Mammary epithelial cell (primary cell): ENCODE measurements at places on chromosomes 1 and 21.

DNA sequence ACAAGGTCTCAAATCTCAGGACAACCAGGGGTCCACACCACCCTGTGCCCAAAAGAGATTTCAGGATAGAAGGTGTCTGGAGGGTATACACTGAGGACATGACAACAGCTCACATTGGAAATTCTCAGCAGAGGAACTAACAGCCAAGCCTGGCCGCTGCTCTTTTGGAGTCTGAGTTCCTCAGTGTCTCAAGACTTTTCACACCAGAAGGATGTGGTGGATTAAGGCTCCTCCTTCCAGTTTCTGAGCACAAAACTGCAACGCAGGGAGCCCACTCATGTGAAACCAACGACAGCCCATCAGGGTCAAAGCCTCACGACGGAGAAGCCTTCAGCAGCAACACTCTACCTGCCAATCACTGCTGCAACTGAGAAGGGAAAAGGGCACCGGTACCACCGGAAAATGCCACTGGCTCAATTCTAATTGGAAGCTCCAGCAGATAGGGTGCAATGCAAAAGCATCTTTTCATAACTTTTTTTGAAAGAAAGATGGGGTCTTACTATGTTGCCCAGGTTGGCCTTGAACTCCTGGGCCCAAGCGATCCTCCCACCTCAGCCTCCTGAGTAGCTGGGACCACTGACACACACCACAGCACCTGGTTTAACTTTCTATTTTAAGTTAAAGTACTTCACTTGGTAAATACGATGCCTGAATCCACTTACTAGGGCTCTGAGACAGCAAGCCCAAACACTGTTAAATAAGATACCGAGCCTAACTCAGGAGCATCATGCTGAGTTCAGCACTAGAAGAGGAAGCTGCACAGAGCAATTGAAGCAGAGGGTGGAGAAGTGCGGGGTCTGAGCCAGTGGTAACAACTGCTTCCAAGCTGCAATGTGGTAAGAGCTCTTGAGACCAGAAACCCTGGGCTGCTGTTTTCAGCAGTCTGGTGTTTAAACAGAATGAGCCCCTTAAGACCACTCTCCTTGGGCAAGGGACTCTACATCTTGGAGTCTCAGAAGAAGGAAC is 7.8 kb downstream of the CAPZB start:
- no peak for DNase-seq

- DNase-seq, result no peak
Observed at GRCh38 chr1:209641832-209642172, 10.4 kb downstream of the LAMB3 start.

- DNase-seq, result no peak
Observed at GRCh38 chr1:71785450-71785849, 496.9 kb downstream of the NEGR1 start.

- DNase-seq, result peak; percentile 49
Observed at GRCh38 chr1:107142140-107142542, 1.3 kb downstream of the NTNG1 start.

DNA sequence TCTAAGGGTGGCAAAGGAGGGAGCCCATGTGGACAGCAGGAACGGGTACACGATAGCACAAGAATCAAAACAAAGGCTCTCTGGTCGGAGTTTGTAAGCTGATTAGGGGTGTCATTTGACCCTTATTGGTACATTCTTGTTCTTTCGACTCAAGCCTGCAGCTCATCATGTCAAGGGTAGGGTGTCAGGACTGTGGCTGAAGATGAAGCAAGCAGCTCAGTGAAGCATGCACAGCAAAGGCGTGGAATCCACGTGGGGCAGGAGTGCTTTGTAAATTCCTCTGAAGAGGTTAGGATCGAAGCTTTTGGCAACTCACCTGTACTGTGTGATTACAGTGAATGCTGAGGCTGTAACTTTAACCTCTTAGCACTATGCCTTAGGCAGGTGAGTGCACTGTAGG is 4.7 kb upstream of the ABCB10 start:
- no peak for DNase-seq

- no peak for DNase-seq
Observed at GRCh38 chr21:44477712-44478111, 22.4 kb downstream of the LRRC3 start.

DNA sequence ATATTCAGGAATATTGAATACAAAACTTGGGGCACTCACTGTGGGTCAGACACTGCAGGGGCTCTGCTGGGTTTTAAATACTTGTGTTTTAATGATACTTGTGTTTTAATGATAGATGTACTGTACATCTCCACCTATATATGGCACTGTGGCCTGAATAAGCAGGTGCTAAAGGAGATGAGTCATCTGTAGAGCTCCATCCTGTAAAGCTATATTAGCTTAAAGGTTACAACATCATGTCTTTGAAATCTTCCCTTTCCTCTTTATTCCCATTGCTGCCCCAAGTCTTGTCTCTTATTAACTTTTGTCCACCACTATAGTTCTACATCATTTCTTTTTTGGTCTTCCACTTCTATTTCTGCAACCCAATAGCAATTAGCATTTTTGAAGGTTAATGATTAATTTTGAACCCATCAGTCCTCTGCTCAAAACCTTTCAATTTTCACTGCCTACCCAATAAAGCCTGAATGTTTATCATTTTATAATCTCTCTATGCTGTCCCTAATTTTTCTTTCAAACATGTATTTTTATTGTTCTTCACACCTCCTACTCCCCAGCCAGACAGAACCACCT is 113.3 kb upstream of the PTGFR start:
- DNase-seq, result peak; percentile 36

DNA sequence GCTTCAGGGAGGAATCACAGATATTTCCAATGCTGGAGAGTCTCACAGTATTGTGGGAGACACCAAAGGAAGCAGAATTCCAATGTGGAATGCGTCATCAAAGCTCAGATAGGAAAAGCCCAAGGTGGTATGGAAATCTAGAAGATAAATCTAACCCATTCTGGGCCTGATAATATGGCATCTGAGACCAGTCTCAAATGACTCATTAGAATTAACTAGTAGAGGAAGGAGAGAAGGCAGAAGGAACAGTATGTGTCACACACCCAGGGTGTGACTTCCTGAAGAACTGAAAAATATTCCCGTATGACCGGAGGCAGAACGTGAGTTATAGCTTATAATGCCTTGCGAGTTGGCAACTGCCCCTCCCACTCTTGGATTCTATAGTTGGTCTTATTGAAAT is 499.2 kb downstream of the PLPP3 start:
- DNase-seq, result no peak

DNA sequence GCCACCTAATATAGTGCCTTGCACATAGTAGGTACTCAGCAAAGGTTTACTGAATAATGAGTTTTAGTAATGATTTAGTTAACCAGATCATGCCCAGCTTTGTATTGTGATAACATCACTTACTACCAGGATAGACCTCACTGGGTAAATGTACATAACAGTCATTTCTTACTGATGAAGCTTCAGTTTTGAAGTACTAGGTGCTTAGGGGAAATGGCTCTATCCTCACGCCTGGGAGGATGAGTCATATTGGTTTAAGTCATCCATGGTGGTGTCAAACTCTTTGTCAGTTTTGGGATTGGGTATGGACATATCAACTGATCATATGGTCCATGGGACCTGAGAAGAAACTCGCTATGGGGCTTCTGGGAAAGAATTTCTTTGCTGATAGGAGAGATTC is 90.6 kb upstream of the USP24 start:
- DNase-seq, result peak; percentile 32

GRCh38 chr1:171805395-171806115 is 24.1 kb downstream of the METTL13 start:
- DNase-seq, result no peak

GRCh38 chr1:201937624-201938213 is 8.6 kb downstream of the LMOD1 start:
- DNase-seq, result peak; percentile 62

GRCh38 chr1:18452550-18452949 is 28.2 kb upstream of the KLHDC7A start:
- no peak for DNase-seq

DNA sequence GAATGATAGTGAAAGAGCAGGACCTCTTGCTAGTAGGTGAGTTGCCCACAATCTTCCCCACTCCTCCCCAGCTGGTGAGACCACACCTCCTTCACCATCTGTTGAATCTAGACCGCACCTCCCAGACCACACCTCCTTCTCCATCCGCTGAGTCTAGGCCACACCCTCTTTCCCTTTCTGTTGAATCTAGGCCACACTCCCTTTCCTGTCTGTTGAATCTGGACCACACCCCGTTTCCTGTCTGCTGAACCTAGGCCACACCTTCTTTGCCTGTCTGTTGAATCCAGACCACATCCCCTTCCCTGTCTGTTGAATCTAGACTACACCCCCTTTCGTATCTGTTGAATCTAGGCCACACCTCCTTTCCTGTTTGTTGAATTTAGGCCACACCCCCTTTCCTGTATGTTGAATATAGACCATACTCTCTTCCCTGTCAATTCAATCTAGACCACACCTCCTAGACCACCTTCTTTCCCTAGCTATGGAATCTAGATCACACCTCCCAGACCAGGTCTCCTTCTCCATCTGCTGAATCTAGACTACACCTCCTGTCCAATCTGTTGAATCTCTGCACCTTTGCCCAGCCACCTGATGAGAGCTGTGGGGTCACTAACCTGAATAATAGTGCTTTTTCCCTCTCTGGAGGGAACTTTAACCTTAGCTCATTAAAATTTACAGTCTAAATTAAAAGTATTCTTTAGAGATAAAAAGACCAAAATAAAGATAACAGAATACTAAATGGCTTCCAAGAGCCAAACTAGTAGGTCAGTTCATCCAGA is 116.3 kb downstream of the DAB1 start:
- peak; percentile 2 for DNase-seq

GRCh38 chr1:91651243-91651642 is 150.6 kb downstream of the CDC7 start:
- no peak for DNase-seq

- peak; percentile 86 for DNase-seq
Observed at GRCh38 chr1:203643213-203644045, 16.8 kb downstream of the ATP2B4 start.

DNA sequence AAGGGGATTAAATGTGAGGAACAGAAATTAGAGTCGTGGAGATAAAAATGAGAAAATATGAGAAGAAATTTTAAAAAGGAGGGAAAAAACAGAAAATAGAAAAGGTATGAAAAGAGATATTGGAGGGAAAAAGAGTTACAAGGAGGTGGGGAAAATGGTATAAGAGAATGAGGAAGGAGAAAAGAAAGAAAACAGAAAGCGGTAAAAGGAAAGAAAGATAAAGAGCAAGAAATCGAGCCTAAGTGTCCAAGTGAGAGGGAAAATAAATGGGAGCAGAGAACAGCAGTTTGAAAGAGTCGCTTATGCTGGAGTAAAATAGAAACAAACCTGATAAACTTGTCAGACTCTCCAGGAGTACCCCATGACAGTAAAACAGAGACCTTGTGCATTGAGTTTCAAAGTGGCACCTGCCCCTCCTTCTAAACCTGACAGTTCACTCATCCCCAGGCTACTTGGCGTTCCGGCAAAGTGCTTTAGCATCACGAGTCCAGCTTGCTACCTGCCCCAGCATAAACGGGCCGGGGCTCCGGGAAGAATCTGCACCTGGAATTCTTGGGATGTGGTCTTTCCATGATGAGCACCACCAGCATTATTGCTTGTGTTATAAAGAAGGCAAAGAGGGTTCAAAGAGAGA is 585 bp downstream of the NEGR1 start:
- DNase-seq, result no peak

- DNase-seq, result peak; percentile 85
Observed at GRCh38 chr1:232486454-232487207, 143.3 kb downstream of the SIPA1L2 start.

GRCh38 chr1:234208351-234208750 is 164.9 kb upstream of the COA6 start:
- no peak for DNase-seq

DNA sequence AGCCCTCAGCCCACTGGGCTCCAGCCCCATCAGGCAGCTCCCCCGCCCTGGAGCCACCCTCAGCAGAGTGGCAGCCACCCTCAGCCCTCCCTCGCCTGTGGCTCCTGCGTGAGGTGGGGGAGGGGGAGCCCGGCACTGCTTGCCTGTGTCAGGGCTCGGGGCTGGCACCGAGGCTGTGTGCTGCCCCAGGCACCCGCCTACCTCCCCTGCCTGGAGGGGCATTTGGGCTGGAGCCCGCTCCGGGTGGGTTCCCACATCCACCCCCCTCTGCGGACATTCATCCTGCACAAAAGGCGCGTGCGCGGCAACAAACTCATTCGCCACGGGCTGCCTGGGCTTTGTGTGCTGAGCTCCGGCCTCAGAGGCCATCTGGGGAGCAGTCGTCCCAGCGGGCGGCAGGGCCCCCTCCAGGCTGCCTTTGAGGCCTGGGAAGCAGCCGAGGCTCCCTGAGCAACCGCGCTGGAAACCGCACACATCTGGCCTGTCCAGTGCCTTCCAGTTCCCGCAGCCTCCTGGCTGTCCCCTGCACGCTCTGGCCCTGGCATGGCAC is 12.6 kb upstream of the TNFRSF14 start:
- DNase-seq, result no peak

DNA sequence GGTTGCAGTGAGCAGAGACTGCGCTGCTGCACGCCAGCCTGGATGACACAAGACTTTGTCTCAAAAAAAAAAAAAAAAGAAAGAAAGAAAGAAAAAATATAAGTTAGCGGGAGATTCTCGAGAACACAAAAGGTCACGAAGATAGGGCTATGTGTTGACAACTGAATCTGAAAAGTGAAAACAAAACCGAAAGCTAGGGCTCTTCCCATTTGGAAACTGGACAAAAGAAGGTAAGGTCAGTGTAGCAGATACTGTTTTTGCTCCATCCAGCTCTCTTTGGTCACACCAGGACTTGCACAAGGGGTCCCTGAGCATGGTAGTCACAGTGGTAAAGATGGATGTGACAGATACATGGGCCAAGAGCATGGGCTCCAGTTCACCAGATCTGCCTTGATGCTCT is 60.4 kb upstream of the MAP10 start:
- no peak for DNase-seq

DNA sequence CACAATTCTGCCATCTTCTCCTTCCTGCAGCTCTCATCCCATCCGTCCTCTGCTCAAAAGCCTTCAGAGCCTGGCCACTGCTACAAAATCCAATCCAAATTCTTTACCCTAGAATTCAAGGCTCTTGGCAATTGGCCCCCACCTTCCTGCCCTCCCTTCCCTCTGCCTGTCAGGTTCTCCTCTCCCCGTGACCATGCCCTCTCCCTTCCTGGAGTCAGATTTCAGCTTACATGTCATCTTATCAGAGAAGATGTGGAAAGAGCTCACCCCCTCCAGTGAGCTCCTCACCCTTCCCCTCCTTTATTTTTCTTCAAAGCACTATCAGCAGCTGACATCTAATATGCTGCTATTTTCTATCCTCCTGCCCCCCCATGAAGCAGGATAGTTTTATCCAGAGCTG is 86.9 kb downstream of the GRIK3 start:
- no peak for DNase-seq

- DNase-seq, result peak; percentile 63
Observed at GRCh38 chr1:34753163-34753562, 1.7 kb upstream of the GJB5 start.

GRCh38 chr1:109181085-109181806 is 32.5 kb upstream of the SARS1 start:
- no peak for DNase-seq

DNA sequence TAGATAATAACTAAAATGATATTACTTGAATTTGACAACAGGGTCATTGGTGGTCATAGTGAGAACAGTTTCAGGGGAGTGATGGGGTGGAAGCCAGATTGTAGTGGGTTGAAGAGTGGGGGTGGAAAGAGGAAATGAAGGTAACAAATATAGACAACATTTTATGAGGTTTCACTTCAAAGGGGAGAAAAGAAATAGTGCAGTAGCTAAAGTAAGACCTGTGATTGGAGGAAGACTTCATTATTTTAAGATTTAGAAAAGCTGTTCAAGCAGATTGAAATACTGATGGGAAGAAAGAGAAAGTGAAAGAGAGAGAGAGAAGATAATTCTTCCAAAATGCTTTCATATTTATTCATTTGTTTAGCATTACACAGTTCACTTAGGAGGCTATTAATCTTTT is 52.0 kb upstream of the KCNA3 start:
- DNase-seq, result no peak

GRCh38 chr1:48785869-48786268 is 9.2 kb upstream of the BEND5 start:
- DNase-seq, result no peak
